ENCODE measurements at places on chromosomes 3 and 15.

- DNase-seq, result no peak
Measured at GRCh38 chr15:80804970-80805495, 25.9 kb downstream of the CEMIP start.

DNA sequence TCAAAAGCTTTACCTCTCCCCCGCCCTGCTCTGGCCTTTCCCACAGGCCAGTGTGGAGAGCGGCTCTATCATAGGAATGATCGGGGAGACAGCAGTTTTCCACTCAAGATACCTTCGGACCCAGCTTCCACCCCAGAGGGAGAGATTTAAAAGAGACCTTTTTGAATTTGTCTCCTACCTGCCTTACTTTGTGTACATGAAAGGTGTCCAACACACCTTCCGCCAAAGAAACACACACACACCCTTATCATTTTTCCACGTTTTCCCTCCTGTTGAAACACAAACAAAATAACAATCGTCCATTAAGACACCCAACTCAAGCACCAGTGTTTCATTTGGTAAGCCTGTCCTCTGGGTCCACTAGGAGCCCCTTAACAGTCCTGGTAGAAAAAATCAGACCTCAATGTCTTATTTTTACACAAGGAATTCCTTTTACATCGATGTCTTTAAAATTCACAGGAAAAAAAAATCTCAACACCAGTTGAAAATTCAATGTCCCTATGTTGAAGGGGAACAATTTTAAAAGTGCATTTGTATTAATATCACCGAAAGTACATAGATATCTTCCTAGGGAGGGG is 4.0 kb downstream of the HES1 start:
- no peak for DNase-seq

DNA sequence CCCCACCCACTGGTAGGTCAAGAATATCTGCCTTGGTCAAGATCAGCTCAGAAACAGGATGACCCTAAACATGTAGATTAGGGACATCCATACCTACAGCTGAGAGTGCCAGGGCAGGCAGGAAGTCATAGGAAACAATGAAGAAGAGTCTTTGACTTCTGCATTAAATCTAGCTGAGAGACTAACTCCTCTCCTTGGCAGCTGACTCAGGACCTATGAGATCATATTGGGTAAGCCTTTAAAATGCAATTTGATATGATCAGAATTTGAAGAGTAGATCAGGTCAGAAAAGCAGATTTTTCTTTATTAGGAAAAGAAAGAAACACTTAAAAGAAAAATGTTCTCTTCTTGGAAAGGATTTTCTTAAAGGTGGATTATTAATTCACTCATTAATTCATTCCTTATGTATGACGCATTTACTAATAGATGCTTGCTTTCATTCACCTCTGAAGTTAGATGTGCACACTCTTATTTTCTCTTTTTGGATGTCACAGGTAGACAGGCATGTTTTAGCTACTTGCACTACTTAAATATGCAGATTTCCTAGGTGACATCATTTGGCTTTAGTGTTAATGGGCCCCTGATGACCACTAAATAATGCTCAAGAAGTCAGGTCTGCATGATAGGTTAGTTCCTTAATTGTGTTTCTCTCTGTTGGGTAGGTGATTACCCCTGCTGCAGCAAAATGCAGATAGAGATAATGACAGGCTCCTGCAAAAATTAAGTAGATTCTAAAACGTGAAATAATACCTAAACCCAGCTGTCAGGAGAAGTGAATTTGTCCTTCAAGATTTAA is 35.7 kb upstream of the GSK3B start:
- no peak for DNase-seq

DNA sequence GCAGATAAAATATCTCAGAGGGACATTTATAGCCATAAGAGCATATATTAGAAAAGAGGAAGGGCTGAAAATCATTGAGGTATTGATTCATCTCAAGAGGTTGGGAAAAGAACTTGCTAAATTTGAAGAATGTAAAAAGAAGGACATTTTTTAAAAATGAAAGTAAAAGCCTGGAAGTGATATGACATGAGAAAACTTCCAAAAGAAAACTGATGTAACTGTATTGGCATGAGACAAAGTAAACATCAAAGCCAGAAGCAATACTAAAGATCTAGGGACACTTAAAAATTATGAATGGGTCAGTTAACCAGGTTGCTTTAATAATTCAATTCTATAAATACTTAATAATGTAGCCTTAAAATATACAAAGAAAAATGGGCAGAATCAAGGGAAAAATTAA is 31.9 kb downstream of the CEP63 start:
- peak; percentile 18 for DNase-seq

GRCh38 chr3:149319750-149320149 is 13.7 kb downstream of the TM4SF18 start:
- no peak for DNase-seq

- peak; percentile 63 for DNase-seq
Measured at GRCh38 chr15:71780115-71780976, 30.0 kb upstream of the NR2E3 start.

GRCh38 chr15:70753101-70753829 is 10.1 kb downstream of the UACA start:
- no peak for DNase-seq

DNA sequence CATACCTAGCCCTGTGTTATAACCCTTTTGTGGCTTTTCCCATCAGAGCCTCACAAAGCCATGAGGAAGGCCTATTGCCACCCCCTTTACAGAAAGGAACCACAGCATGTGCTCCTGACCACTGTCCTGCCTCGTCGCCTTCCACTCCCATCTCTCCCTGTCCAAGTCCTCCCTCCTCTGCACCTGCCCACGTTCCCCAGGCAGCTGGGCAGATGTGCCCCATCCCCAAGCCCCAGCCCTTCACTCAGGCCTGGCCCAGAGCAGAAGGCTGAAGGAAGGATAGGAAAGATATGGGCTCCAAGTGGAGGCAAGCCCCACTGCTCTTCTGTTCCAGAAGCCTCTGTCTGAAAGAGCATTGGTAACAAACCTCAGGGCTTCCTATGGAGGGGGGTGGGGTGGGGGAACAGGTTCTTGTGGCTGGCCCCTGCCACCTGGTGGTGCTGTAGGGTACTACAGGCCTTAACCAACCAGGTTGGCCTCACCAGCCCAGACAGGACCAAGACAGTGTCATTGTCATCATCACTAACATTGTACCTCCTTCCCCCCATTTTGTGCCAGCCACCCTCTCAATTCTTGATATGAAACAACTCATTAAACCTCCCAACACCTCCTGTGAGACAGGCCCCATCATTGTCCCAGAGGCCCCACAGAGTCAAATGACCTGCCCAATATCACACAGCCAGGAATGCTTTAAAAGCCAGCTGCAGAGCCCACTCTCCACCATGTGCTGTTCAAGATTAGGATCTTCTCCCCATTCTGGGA is 10.0 kb downstream of the POC1A start:
- peak; percentile 89 for DNase-seq

DNA sequence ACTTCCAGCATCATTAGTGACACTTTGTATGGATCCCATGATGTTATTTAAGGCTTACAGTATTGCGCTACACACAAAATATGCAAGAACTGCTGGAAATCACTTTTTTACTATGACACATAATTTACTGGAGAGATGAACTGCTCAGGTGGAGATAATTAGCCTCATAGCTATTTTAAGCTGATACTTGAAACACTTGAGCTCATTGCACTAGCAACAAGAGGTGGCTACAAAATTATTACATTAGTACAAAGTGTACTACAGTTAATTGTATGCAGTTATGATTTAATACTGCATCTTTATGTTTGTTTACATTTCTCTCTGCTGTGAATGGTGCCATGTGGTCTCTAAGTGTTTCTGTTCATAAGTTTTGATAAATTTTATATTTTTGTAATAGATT is 6.5 kb upstream of the LZTFL1 start:
- DNase-seq, result no peak

- no peak for DNase-seq
Measured at GRCh38 chr15:94526071-94526689, 294.8 kb downstream of the MCTP2 start.

- no peak for DNase-seq
Measured at GRCh38 chr3:23608650-23609049, 197.1 kb upstream of the UBE2E1 start.

DNA sequence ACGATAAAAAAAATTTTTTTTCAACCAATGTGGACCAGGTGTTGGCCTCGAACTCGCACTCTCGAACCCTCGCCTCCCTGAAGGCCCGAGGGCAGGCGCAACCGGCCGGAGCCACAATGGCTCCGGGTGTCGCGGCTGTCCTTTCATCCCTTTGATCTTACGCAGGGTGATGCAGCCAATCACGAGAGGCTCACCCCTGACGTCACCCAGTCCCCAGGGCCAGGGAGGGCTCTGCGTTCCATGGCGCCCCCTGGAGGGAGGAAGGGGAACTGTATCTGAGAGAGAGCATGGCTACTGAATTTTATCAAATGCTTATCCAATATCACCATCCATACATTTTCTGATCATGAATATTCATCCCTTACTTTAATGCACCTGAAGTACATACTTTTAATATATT is 15.4 kb upstream of the GMNC start:
- no peak for DNase-seq

- DNase-seq, result no peak
Measured at GRCh38 chr15:89143503-89144162, 55.4 kb downstream of the ABHD2 start.

- DNase-seq, result no peak
Measured at GRCh38 chr3:17986348-17986816, 244.0 kb upstream of the TBC1D5 start.

DNA sequence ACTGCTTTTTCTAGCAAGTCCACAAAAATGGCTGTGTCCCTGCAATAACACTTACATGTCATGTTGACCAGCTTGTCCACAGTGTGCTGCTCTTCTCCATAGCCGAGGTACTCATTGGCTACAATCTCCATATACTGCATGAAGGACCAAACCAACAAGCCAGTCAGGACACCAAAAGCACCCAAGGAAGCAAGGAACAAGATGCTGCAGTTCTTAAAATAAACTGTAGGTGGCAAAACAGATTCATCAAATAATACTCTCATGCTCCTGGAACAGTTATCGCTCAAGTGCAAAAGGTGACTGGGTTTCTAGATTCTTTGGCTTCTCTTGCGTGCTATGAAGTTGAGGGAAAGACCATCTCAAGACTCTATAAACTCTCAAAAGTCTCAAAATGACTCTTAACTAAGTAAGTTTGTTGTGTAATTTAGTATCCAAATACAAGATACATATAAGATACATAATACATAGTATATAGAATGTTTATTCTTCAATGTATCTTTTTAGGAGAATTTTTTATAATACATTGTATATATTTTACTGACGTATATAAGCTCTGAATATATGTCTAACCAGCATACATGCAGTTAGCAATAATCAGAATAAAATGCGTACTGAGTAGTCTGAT is 57.0 kb downstream of the NEK10 start:
- DNase-seq, result peak; percentile 49

DNA sequence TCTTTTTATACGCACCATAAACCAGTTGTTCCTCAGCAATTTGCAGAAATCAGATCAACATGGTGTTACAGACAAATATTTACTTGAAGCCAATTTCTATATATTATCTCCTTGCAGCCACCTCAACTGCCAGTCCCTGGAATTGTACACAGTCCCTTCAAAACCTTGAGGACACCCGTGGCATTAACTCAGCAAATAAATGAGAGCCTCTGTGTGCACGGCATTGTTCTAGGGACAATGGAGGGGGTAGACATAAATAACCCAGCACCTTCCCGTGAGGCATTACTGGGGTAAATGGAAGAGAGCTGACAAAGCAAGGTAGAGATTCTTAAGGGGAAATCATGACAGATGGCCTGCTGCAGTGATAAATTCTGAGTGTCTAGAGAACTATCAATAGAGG is 12.5 kb downstream of the TM2D3 start:
- DNase-seq, result no peak

DNA sequence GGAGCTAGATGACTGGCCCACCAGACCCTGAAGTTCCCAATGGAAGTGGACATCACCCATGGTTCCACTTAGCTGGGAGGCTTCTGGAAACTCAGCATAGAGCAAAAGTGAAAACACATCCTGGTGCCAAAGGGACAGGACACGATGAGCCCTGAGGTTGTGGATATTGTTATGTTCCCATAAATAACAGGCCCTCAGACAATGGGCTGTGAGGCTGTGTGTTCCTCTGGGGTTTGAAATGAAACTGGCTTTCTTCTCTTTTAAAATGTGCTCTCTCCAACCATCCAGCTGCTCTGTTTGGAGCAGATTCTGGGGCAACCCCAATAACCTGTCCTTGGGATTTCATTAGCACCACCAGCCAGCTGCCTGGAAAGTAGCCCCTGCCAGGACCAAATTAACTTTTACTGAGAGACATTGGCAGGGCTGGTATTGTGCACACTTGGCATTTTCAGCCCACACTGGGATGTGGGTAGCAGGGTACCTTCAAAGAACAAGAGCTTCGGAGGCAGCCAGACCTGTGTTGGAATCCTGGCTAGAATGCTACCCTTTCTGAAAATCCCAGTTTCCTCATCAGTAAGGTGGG is 97.5 kb downstream of the DNAJB8 start:
- DNase-seq, result no peak

GRCh38 chr3:135229018-135229495 is 434.0 kb downstream of the EPHB1 start:
- no peak for DNase-seq

DNA sequence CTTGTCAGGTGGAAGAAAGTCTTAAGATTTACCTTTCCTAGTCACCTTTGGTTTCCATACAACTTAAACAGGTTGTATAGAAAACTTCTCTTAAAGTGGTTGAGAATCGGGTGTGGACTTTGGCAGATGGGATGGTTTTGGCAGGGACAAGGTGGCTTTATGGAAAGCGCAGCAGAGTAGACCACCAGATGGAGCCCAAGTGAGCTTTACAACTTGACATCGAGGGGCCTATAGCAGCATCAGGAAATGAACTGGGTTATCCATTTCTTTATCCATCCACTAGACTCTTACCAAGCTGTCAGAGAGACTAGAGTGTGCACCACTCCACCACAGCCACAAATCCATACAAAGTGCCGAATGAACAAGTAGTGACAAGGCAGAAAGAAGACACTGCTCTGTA is 85.3 kb upstream of the MBNL1 start:
- DNase-seq, result no peak

GRCh38 chr15:68348081-68348480 is 70.5 kb downstream of the FEM1B start:
- DNase-seq, result no peak

- DNase-seq, result no peak
Measured at GRCh38 chr15:62840526-62841268, 201.8 kb upstream of the TPM1 start.

DNA sequence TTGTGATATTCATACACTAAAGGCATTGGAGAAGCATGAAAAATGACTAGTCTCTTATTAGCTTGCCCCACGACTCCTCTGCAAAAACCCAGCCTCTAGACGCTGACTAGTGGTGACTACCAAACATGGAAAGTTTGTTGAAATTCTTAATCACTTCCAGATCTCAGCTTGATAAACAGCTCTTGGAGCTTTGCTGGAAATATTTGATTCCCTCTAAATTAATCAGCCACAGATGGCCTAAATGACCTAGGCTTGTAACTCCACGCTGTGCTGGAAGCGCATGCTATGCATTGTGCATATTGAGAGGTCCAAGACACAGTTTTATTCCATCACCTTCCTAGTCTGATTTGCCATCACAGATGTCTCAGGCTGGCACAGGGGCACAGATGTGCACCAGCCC is 244.7 kb upstream of the ST8SIA2 start:
- peak; percentile 41 for DNase-seq

All from AG08396 (cell line).